Daoy (cell line): ENCODE measurements at places on chromosomes 1 and 21.

- no peak for DNase-seq
Observed at GRCh38 chr21:44423941-44424607, 31.2 kb upstream of the LRRC3 start.

DNA sequence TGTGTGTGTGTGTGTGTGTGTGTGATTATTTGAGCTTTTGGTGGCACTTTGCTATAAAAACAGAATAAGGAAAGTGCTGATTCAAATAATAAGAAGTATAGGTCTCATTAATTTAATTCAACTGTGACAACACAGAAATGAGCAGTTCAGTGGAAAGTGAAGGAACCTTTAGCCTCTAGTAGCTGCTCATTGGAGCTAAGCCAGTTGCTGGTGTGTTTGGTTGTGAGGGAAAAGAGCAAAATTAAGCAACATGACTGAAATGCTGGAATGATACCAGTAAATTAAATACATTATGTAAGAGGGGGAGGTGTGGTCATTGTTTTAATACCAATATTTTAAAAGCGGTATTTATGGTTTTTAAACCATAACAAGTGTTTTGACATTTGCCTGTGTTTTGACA lies 55.2 kb downstream of the KIAA0040 start:
- DNase-seq: no peak

DNA sequence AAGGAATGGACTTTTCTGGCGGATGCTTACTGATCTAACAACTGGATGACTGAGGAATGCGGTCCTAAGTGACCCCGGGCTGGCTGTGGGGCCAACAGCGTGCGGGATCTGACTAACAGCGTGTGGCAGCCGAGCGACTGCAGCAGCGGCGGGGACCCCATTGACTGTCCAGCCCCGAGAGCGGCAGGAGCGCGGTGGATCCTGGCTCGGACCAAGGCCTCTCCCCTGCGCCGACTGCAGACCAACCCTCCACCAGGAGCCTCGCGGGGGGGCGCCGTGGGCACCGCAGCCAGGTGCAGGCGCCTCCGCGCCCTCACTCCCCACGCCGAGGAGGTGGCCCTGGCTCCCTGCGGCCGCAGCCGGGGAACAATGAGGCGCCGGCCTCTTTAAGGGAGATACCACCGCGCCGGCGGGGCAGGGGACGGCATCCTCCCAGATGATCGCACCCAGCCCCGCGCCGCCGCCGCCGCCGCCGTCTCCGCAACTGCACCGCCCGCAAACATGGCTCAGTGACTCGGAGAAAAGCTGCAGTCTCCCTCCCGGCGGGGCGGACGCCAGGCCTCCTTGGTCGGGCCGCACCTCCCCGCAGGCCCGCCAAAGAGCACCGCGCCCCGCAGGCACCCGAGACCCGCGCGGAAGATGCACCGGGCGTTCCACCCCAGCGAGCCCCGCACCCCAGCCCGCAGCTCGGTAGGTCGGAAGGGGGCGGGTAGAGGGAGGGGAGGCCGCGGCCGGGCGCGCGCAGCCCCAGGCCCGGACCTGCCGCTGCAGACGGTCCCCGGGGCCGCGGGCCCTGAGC lies 694 bp upstream of the PDIK1L start:
- peak; percentile 79 for DNase-seq

GRCh38 chr1:109213345-109213823 lies 334 bp upstream of the SARS1 start:
- DNase-seq: no peak

DNA sequence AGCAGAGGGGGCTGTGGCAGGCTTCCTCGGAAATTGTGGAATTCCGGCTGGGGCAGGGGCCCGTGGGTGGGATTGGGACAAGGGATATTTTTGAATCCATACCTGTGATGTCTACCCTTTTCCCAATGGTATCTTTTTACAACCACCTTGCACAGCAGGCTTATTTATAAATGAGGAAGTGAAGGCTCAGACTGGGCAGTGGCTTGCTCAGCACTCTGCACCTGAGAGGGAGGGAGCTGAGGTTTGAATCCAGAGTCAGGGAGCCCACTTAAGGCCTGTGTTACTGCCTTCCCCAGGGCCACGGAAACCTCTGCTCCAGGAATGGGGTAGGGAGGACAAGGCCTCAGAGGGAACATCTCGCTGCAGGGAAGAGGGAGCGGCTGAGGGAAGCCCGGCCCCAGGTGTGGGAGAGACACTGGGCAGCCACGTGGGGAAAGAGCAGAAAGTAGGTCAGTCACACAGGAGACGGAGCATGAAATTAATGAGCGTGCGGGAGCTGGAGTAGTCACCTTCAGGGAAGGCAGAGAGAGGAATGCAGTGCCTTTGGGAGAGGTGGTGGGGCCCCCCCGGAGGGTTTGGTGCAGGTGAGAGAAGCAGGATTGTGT lies 35.4 kb upstream of the SCMH1 start:
- no peak for DNase-seq

DNA sequence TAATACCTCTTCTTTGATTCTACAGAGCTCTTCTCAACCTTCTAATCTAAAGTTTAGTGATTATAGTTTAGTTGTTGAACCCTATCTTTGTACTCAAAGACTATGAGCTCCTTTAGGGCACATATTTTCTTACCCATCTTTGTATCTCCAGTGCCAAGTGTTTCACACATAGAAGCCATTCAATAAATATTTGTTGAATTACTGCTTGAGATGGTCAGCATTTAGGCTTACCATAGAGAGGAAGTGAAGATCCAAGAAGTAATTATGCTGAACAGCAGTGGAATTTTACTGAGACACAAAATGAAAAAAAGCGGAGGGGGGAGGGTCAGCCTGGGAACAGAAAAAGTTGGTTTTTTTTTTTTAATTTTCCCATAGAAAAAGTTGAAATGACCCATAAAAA lies 21.9 kb downstream of the PIK3R3 start:
- no peak for DNase-seq

DNA sequence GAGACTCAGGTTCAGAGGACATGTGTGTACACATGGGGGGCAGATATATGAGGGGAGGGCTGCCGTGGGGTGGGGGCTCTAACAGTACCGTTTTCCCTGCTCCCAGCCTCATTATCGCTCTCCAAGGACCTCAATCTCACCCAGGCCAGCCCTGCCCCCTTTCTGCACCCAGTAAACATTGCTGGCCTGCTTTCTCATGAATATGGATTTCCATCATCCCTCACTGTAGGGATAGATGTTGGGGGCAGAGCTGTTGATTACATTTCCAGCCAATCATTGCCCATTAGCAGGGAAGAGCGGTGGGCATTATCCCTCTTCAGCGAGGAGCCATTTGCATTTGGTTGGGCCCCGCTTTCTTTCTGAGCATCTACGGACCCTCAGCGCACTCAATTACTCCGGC lies 273.8 kb downstream of the RPS6KC1 start:
- no peak for DNase-seq

DNA sequence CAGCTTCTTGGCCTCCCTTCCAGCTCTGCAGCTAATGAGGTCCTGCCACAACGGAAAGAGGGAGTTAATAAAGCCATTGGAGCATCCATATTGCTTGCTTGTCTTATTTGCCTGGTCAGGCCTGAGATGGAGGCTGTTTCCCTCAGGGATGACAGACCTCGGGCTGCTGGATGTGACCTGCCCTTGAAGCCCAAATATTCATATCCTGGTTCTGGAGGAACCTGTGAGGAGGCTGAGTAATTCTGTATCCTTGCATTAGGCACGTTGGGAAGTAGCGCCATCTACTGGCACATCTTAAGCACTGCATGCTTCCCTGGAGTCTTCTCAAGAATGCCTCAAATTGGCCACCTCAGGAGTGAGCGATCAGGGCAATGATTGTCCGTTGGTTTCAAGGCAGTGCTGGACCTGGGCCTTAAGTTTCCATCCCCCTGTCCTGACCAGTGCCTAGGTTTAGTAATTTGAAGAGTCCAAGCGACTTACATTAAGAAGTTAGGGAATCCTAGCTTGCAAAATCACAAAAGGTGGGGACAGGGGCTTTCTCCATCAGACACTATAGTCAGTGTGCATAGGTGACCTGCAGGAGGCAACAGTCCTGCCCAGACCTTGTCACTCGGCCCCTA lies 13.8 kb upstream of the NASP start:
- DNase-seq: peak; percentile 71

GRCh38 chr1:163056831-163057230 lies 12.3 kb upstream of the RGS4 start:
- no peak for DNase-seq

DNA sequence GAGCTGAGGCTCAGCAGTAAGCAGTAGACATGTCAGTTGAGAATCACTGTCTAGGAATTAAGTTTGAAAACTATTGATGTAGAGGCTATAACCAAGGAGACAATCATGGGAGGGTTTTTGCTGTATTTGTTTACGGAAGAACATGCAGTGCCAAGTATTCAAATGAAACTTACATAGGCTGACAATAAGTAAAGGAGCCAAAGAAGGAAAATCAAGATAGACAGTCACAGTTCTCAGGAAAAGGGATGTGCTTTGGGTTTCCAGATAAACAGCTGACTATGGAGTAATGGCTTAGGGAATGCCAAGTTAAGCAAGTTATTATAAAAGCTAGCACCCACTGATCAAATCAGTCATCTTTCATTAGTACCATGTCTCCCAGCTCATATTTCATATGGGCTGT lies 21.5 kb downstream of the GNG12 start:
- no peak for DNase-seq

DNA sequence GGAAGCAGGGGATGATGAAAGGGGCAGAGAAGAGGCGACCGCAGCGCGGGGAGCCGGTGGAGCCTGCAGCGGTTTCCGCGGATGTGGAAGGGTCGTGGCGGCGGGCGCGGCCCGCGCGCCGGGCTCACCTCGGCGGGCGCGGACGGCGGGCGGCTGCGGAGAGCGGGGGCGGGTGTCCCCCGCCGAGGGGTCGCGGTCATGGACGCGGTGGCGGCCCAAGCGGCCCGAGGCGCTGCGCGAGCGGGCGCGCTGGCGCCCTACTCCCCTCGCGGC lies 572 bp downstream of the LPGAT1 start:
- peak; percentile 32 for DNase-seq

DNA sequence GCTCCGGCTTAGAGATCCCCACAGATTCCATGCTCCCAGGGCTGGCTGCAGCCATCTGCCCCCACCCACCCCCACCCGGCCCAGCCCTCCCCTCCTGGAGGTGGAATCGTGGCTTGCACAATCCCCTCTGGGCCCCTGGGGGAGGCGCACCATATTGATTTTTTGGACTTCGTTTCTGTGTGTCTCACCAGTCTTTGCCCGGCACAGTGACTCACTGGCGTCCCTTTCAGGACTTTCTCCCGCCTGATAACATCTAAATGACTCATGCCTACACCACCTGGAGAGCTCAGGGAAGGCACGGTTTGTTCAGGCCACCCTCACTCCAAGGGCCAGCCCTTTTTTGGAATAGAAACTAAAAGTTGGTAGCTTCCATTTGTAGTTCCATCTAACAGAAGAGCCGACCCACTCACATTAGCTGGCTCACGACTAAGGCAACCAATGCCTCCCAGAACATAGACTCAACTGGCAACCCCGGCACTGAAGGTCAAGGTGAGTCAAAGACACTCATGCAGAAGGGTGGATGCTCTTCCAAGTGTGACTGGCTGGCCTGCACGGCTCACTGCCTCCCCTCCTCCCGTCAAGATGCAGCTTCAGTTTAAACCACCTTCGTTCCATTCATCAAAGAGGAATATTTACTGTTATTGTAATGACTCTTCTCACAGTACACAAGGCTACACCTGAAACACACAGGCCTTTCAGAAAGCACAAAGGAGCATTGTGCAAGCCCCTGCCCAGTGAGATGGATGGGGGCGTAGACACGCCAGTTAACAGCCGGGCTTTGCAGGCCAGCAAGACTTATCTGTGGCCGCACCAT lies 18.1 kb upstream of the ETS2 start:
- DNase-seq: peak; percentile 97

DNA sequence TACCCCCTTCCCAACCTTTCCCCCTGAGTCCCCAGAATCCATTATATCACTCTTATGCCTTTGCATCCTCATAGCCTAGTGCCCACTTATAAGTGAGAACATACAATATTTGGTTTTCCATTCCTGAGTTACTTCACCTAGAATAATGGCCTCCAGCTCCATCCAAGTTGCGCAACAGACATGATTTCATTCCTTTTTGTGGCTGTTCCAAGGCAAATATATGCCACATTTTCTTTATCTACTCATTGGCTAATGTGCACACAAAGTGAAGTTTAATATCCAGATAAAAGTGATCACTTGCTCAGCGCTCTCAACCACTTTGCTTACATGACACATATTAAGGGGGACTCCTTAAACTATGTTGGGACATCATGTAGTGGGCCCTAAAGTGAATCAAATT lies 72.4 kb upstream of the TIAM1 start:
- DNase-seq: no peak

GRCh38 chr1:116401646-116402176 lies 28.7 kb downstream of the ATP1A1 start:
- no peak for DNase-seq

DNA sequence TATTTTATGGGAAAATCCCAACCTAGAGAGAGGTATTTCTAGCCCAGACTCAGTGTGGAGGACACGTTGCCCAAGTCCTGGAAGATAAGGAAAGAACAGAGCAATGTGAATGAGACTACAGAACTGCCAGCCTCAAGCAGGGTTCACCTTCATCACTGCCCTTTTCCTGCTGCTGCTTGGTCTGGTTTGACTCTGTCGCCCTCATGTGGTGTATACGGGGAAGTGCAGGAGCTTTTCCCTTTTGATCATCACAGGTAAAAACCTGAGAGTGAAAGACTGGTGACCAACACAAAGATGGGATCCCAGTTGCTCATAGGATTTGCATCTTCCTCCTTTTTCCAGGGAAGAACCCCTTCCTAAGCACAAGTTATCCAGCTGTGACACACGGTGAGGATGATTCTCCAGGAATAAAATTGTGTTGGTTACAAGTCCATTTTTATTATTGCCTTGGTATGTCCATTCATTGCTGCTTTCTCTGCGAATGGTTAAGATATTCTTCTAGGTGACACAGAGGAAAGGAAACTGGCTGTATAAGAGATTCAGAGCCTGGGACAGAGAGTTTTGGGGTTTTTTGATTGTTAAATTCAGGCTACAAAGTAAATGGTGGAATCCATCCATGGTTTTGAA lies 89.5 kb upstream of the CD53 start:
- peak; percentile 65 for DNase-seq

- DNase-seq: no peak
Observed at GRCh38 chr1:4786055-4786454, 131.6 kb downstream of the AJAP1 start.

- DNase-seq: no peak
Observed at GRCh38 chr1:168386949-168387586, 106.4 kb downstream of the TBX19 start.

DNA sequence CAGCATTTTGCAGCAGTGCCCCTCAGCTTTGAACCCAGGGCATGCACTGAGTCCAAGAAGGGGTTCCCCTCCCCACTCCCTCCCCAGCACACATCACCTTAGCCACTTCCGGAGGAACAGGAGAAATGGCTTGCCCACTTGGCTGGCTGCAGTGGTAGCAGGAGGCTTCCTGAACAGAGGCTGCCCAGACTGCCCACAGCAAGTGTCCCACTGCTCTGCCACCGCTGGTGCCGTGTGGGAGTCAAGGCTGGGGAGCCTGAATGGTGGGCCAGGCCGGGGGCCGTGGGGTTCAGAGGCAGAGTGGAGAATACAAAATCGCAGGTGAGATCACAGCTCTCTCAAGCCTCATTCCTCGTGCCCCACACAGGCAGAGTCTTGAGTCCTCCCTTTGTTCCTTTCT lies 34.5 kb downstream of the CD247 start:
- DNase-seq: no peak
